ENCODE measurements at places on chromosomes 3 and 15.

DNA sequence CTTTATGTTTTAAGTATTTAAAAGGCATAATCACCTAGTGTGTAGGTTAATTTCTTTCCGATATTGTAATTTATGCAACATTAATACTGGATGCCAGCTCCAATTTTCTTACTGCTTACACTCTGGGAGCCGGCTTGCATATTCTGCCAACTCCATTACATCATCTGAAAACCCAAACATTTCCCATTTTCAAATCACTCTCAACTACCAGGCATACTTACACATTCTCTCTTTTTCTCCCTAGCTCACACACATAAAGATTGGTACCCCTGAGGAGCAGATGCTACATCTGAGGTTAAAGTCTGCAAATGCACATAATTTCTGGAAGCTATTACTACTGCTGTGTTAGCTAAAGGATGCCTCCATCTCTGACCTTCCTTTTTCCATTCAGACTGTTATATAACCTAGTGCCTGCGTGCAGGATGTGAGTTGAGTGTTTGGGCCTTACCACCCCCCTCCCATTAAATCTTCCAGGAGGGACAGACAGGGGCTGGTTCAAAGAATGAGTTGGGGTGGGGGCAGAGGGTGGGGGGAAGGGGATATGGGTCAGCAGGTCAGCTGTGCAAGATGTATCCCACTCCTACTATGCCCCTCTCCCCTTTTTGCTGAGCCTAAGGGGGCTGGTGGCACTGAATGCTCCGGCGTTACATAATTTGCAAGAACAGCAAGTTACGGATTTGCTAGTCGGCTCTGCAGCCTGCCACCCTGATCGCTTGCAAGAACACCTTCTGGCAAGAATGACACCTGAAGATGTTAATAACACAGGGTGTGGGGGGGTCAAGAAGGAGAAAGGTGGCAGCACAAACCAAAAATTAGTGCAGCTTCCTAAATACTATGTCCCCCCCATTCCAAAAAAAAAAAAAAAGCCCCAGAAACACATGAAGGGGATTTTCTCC, 2.5 kb downstream of the RORA start:
- DNase-seq: peak; percentile 14

GRCh38 chr3:16513141-16514020, at the start of gene RFTN1:
RFTN1 (minus strand) TSS chr3:16513699; CDS start chr3:16493869, 19,830 bp downstream.
- no peak for DNase-seq

GRCh38 chr3:155227141-155227540, 66.3 kb downstream of the STRIT1 start:
- DNase-seq: no peak

DNA sequence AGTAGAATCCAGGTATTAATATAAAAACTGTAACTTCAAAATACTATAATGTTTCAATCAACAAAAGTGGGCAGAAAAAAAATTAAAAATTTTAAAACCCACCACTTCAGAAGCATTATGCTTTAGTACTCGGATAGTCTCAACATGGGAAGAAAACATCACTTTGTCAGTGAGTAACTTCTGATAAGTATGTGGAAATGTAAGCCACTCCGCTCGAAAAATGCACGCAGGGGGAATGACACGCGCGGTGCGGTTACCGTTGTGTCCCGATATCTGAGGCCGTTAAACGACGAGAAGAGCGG, 656 bp downstream of the NGLY1 start:
- DNase-seq: no peak

GRCh38 chr3:171380711-171381425, 79.3 kb downstream of the TNIK start:
- DNase-seq: no peak

DNA sequence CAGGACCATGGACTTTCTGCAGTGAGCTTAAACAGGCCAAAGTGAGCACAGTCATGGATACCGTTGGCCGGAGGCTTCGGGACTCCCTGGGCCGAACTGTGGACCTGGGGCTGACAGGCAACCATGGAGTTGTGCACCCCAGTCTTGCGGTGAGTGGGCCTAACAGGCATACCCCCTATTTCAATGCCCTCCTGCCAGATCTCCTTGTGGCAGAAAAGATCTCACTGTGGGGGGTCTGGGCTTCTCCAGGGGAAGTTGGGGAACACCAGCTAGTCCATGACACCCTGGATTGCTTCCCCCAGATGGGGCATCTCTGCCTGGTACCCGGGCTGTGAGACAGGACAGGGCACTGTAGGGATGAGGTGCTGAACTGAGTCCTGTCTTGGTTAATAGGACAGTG, 29.5 kb downstream of the ACAD9 start:
- no peak for DNase-seq

DNA sequence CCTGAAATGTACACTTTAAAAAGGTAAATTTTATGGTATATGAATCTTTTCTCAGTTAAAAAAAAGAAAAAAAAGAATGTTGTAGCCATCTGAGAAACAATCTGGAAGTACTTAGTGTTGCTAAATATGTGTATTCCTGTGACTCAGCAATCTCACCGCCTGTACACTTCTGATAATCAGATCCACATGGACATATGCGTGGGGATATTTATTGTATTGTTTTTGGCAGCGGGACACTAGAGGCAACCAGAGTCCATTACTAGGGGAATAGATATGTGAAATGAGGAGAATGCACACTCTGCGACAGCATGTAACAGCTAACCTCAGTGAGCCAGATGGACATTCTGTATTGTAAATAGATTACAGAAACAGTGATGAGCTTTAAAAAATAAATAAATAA, 65.4 kb downstream of the AQP9 start:
- no peak for DNase-seq

- DNase-seq: no peak
These were observed 244.9 kb downstream of the FGF12 start for GRCh38 chr3:192482391-192482790.

- no peak for DNase-seq
These were observed 7.8 kb upstream of the VGLL4 start for GRCh38 chr3:11651477-11651876.

GRCh38 chr3:133394561-133395311, 5.1 kb upstream of the BFSP2 start:
- no peak for DNase-seq

DNA sequence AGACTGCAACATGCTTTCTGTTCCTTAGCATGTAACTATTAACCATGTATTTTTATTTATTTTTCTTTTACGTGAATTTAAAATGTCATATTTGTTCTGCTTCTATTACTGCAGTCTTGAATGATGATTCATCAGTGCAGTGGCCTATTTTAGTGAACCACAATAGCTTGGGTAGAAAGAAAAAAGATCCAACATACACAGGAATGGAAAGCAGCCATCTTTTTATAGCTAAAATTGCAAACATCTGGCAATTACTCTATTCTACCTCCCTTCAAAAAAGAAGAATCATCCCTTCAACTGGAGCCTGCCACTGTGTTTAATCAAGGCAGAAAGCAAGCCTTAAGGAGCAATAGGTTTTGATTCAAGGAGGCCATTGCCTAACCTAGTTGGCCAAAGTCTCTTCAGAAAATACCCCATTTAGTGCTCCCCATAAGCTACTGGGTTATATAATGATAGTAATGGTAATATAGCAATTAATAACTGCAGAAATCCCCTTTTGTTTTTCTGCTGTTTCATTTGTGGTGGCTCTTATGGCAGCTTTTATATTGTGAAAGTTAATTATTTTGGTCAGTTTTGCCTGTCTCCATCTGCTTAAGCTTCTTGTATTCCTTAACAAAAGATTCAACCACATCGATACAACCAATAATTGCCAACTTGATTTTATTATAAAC, 267.3 kb downstream of the LPP start:
- no peak for DNase-seq
